ENCODE measurements at places on chromosomes 1 and 21. TPM values are rescaled to one million over a fixed set of nuclear protein-coding genes. Genes with fewer than 3 reads are reported as not detected.

GRCh38 chr1:14310476-14310875 is 288.0 kb upstream of the KAZN start:
- DNase-seq = no peak

- no peak for DNase-seq
Measured at GRCh38 chr1:223713546-223714420, 1.4 kb downstream of the CAPN2 start.

The SPATA46 gene
- not detected for total RNA-seq

- DNase-seq = no peak
Measured at GRCh38 chr1:55363268-55363667, 148.1 kb upstream of the USP24 start.

DNA sequence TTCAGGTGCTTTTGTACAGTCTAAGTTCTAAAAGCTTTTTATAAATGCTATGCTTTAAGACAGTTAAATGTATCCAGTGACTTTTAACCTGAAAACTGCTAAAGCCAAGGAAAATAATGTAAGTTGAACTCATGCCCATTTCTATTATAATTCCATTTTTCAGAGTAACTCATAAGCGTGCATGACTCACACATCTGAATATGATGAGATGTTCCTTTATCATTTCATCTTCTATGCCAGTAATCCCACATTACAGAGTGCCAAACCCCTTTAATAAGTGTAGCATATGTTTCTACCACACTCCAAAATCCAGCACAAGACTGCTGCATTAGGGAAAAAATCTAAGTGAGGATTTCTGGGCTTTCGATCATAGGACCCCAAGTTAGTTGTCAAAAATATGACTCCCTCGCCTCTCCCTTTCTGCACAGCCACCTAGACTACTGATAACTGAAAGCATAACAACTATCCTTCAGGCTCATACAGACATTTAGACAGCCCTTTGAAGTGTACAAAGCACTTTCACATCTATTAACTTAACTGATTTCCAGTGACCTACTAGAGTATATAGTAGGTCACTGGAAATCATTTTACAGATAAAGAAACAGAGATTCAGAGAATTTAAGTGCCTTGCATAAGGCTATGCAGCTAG is 45.3 kb downstream of the JAK1 start:
- DNase-seq = no peak

GRCh38 chr1:53913352-53914033 is 19.5 kb downstream of the DIO1 start:
- no peak for DNase-seq

The RYR2 gene
- total RNA-seq = 0.19 TPM
